Stimulated activated CD4-positive, alpha-beta T cell treated with anti-CD3 and anti-CD28 coated beads, Interleukin-4, amount 100 ng/mL, for 24 hours (primary cell): ENCODE measurements at places on chromosomes 13 and 19.

GRCh38 chr13:112943309-112944125, 25.5 kb upstream of the MCF2L start:
- DNase-seq = peak; percentile 23

- DNase-seq = no peak
Measured at GRCh38 chr13:95707442-95708390, 30.8 kb downstream of the DNAJC3 start.

GRCh38 chr19:4732680-4733114, 9.1 kb upstream of the DPP9 start:
- DNase-seq = peak; percentile 60

DNA sequence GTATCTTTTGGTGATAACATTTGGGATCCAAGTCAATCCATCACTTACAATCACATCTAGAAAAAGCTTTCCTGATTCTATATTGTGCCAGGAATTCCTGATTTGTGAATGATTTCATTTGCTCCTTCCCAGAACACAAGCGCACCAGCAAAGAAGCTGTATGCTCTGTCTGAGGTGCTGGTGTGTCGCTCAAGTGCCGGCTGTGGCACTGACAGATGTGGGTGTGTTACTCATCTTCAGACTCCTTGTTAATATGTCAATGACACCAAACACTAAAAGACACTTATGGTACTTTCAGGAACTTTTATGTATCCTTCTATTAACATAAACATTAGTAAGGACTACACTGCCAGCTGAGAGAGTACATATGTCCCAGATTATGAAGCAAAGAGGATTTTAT, 429.1 kb downstream of the ITGBL1 start:
- no peak for DNase-seq

DNA sequence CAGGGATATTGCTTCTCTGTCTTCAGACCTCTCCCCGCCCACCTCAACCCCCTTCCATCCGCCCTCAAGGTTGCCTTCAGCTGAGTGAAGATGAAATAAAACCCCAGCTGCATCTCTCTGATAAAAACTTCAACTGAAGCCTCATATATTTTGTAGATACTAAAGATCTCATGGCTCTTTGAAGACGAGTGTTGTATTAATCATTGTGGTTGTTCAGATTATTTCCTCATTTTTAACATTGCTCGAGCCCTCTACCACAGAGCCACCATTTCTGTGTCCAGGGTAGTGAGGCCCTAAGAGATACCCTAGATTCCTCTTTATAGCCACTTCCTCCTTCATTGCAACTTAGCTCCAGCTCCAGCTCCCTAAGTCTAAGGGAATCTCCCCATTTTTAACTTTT, 312.8 kb upstream of the ZNF507 start:
- DNase-seq = no peak

GRCh38 chr13:27375686-27376326, 48.6 kb upstream of the GTF3A start:
- peak; percentile 64 for DNase-seq

DNA sequence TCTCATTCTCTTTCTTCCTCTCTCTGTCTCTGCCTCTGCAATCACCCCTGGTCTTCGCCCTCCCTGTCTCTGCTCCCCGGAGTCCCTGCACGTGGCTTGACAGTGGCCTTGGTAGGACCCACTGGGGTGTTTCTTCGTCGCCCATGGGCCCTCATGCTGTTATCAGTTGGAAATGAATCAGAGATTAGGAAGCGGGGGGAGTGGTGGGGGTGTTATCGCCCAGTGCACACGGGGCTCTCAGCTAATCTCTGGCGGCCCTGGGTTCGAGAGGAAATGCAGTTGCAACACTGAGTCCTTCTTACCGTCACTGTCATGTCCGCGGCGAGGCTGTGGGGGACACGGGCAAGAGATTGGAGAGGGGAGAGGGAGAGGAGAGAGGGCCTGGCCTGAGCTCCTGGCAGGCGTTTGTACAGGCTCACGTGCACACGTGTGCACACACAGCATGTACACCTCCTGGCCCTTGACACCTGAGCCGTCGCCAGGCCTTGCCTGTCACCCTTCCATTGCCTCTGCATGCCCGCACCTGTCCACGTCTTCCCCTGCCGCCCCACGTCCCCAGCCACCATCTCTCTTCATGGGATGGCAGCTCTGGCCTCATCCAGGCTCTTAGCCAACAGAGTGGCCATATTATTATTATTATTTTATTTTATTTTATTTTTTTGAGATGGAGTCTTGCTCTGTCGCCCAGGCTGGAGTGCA, 37.8 kb upstream of the SLC7A10 start:
- no peak for DNase-seq

GRCh38 chr13:95113601-95114000, 187.7 kb downstream of the ABCC4 start:
- no peak for DNase-seq

GRCh38 chr13:62687732-62688131, 1272.1 kb upstream of the PCDH20 start:
- DNase-seq = no peak

GRCh38 chr19:19115954-19116353, 22.3 kb downstream of the TMEM161A start:
- DNase-seq = peak; percentile 41

DNA sequence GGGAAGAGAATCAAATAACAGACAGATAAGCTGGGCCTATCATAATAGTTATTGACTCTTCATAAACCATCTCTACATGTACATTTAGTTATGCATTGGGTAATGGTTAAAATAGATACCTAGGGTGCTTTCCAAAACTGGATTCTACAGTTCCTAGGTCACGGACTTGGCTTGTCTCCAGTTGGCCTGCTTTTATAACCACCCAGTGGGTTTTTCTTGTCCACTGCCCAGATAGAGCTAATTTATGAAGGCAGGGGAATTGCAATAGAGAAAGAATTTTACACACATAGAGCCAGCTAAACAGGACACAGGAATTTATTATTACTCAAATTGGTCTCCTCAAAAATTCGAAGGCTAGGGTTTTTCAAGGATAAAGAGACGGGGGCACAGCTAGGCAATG, 97.3 kb downstream of the FAM216B start:
- no peak for DNase-seq

GRCh38 chr13:46345866-46346265, 41.2 kb downstream of the RUBCNL start:
- no peak for DNase-seq

DNA sequence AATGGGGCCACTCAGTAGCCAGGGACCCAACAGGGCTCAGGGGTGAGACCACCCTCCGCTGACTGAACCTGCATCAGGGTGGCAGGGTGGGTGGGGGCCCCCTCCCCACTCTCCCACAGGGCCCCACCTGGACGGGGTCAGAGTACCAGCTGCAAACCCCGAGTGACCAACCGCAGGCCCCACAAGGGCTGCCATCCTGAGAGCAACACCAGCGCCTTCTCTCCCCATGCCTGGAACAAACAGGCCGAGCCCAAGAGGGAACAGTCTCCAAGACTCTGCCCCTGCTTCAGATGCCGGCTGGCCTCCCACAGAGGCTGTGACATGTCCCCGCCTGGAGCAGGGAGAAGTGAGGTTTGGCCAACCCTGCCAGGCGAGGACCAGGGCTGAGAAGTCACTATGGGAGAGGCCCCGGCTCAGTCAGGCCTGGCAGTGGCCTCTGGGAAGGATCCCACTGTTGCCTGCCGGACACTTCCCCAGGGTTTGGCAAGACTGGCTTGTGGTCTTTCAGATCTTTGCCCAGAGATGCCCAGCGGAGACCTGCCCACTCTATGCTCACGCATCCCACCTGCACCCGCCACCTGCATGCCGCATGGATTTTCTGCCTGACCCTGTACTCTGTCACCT, 27.2 kb downstream of the MPND start:
- no peak for DNase-seq

GRCh38 chr13:77528834-77529500, 6.5 kb upstream of the SCEL start:
- no peak for DNase-seq

- peak; percentile 15 for DNase-seq
Measured at GRCh38 chr13:27172495-27172842, 858 bp upstream of the USP12 start.

GRCh38 chr13:26051231-26051656, 572 bp downstream of the SHISA2 start:
- DNase-seq = no peak

GRCh38 chr13:40026174-40026585, 370.7 kb downstream of the COG6 start:
- peak; percentile 77 for DNase-seq

DNA sequence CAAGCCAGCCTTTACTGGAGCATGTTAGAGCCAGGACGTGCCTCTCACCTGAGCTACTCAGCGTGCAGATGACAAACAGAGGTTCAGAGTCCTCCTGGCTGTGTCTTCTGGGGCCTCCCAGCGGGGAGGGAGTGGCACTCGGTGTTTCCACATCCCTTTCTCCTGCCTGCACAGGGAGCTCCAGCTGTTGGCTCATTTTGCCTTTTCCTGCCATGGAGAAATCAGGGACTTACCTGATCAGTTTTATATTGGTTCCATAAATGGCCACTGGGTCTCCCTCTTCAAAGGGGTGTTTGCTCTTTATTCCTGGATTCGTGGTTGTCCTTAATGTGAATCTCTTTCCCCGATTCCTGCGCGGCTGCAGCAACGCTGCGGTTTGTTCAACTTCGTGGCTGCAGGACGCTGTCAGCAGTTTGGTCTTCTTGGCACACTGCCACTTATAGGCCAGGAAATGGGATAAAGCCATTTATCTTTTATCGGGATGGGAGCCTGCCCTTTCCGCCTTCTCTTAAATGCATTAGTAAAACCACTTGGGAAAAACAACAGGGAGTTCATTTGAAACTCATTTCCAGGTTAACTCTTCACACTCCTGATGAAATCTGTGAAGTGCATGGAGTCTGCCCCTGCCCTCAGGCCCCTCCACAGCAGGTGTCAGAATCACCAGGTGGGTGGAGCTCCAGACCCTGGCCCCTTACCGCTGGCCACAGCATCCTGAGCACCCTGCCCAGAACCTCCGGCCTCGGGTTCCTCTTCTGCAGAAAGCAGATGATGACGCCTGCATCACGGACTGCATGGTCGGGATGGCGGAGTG, 39.8 kb upstream of the MCF2L start:
- no peak for DNase-seq

DNA sequence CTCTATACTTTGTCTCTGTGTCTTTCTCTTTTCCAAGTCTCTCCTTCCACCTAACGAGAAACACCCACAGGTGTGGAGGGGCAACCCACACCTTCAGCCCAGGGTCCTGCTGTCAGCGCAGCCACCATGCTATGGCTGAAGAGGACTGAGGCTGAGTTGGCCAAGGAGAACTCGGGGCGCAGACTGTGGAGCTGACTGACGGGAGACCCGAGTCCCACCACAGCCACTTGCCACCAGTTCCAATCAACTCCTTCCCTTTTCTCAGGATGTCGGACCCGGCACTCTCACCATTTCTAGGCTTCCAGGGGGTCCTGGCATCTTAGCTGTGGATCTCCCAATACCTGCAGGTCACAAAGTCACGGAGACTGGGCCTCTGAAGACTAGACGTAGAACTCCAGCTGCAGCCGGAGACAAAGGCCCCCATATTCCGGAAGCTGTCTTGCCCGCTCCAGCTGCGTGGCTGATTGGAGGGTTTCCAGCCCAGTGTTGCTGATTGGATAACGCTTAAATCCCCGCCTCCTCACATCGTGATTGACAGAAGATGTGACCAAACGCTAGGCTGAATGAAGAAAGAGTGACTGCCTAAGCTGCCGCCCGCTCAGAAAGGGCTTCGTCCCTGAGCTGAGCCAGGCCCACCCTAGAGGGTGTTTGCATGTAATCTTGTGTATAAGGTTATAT, 63.6 kb downstream of the ZNF429 start:
- DNase-seq = peak; percentile 76

- peak; percentile 80 for DNase-seq
Measured at GRCh38 chr19:43780706-43781525, at the start of gene KCNN4. Gene KCNN4 (minus strand): TSS chr19:43780973. CDS start chr19:43780861, 112 bp downstream.

GRCh38 chr13:110109140-110109783, 197.7 kb downstream of the COL4A1 start:
- no peak for DNase-seq

GRCh38 chr13:20230913-20231838, 943 bp downstream of the GJB6 start:
- peak; percentile 8 for DNase-seq

DNA sequence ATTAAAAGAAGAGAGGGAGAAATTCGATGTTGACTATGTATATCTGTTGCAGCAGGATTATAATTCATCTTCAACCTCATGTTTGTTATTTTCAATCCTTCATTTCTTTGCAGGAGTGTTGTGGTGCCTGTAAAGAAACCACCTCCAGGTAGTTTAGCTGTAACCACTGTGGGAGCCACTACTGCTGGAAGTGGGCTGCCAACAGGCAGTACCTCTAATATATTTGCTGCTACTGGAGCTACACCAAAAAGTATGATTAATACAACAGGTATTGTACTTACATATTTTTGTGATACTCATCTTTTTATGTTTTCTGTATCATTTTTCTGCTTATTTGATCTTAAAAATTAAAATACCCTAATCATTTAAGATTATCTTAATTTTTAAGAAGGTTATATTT, 266.5 kb downstream of the NBEA start:
- DNase-seq = no peak

GRCh38 chr19:39363901-39364457, 21.8 kb downstream of the SAMD4B start:
- DNase-seq = no peak

GRCh38 chr19:737591-738093, 13.3 kb upstream of the MISP start:
- peak; percentile 68 for DNase-seq

- no peak for DNase-seq
Measured at GRCh38 chr13:46386392-46387063, 524 bp downstream of the RUBCNL start.

GRCh38 chr13:105846923-105847322, 688.5 kb downstream of the EFNB2 start:
- no peak for DNase-seq

- no peak for DNase-seq
Measured at GRCh38 chr13:32955881-32956594, 60.2 kb upstream of the KL start.

GRCh38 chr13:48749144-48749543, 95.4 kb downstream of the CYSLTR2 start:
- DNase-seq = no peak

- DNase-seq = peak; percentile 95
Measured at GRCh38 chr19:16330368-16330801, 5.8 kb downstream of the KLF2 start.

DNA sequence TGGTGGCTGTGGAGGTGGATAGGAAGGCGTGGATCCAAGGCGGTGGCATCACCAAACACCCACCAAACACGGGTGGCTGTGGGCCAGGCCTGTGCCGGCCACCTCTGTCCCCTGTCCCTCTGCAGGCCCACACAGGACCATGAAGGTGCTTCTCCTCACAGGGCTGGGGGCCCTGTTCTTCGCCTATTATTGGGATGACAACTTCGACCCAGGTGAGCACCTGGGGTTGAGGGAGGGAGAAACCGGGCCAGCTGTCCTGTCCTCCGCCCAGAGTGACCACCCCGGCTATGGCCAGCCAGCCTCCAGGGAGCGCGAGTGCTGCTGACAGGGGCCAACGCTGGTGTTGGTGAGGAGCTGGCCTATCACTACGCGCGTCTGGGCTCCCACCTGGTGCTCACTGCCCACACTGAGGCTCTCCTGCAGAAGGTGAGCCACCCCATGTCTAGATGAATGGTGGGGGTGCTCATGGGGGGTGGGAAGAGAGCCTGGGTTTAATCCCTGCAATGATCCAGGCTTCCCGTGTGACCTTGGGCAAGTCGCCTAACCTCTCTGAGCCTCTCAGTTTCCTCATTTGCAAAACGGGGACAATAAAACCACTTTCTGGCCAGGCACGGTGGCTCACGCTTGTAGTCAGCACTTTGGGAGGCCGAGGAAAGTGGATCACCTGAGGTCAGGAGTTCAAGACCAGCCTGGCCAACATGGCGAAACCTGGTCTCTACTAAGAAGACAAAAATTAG, 4.0 kb downstream of the HSD11B1L start:
- no peak for DNase-seq

GRCh38 chr13:95698047-95698749, 21.3 kb downstream of the DNAJC3 start:
- no peak for DNase-seq

GRCh38 chr19:12194827-12195731, 32.2 kb downstream of the ZNF136 start:
- peak; percentile 79 for DNase-seq
